ENCODE measurements at places on chromosomes 11 and 22.

DNA sequence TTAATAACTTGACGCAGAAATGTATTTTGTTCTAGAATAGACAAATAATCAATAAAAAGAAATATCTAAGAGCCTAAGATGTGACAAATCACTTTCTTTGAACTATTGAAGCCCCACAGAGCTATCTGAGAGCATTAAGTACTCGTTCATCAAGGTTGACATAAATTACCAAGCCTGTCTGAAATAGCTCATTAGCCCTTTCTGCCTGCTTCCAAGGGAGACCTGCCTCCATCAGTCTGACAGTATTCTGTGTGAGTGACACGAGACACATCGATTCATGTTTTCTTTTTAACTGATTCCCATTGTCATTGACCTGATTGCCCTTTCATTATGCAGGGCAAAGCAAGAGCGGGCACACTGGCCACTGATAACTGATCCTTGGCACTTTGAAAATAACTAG, 347.5 kb downstream of the KCNA4 start:
- no peak for DNase-seq

DNA sequence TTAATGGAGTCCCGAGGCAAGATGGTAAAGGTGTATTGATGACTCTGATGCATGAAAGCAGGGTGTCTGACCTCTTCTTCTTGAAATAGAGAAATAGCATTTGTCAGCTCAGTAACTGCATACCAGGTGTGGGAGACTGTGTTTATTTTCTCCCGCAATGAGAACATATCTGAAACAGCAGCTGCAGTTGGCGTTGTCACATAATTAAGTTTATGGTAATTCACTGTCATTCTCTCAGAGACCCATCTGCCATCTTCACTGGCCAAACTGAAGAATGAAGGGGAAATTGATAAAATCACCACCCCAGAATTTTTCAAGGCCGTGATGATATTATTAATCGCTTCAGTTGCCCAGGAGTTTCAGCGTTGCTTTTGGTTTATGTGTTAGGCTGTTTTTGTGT, 20.1 kb upstream of the MCHR1 start:
- no peak for DNase-seq

DNA sequence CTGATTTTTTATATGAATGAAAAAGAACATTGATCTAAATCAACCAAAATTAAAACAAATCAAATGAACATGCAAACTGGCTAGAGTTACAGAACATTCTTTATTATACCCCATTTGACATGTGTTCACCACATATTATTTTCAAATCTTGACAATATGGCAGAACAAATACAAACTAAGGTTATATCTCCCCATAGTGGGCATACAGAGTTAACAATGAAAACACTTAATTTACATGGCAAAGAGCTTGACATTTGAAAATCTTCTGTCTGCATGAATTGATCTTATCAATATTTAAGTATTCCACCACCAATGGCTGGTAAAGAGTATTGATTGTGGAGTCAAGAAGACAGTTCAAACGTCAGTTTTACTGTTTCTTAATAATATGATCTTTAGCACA, 197.9 kb upstream of the ANO3 start:
- DNase-seq, result no peak

DNA sequence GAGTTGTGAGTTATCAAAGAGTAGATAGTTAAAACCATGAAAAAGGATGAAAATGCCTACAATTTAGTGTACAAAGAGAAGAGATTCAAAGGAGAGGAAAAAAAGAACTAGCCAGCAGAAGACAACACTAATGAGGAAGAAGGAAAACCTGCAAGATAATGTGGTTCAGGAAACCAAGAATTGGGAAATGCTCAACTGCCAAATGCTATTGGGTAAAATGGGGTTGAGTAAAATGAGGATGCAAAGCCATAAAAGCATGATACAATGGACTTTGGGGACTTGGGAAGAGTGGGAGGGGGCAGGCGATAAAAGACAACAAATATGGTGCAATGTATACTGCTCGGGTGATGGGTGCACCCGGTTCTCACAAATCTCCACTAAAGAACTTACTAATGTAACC, 7.6 kb upstream of the OR52K2 start:
- DNase-seq, result no peak

- DNase-seq, result peak; percentile 5
These were observed 115.0 kb downstream of the MN1 start for GRCh38 chr22:27686534-27686933.

DNA sequence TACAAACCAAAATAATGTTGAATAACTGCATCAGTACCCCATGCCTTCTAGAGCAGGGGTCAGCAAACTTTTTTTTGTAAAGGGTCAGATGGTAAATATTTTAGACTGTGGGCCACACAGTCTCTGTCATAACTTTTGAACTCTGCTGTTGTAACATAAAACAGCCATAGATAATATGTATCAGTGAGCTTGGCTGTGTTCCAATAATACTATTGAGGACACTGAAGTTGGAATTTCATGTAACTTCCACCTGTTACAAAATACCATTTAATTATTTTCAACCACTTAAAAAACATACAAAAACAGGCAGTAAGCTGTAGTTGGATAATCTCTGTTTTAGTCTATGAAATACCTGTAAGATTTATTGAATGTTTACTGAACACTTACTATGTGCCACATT, 55.2 kb downstream of the PICALM start:
- DNase-seq, result no peak

DNA sequence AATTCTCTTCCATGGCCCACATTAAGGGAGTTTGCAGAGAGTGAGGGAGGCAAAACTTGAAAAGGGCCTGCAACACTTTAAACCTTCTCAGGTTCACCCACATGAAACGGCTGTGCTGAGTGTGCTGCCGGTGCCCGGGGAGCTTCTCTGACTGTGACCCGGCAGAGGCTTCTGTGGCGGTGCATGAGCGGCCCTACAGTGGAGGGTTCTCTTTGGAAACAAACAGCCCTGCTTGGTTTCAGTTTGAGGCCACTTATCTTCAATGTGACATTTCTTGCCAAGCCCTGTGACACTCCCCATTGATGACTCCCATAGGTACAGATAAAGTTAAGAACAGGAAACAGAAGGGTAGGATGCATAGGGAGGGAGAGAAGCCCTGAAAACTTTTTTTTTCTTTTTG, 31.8 kb downstream of the FAM118A start:
- no peak for DNase-seq

DNA sequence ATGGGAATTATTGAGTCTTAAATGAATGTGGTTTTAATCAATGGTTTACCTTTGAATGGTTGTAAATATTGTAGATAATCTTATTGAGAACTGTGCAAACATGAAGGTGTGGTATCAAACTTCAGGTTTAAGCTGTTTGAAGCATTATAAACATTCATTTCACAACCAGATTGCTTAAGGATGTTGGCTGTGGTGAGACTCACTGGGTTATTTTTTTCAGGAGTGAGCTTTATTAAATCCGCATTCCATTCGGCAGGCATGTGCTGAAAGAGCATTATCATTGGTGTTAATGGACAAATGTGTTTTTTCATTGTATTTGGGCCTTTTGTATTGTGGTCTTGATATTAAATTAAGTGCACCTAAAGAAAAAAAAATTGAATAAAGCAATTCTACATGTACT, 9.7 kb downstream of the MMP3 start:
- no peak for DNase-seq

GRCh38 chr11:61152816-61153592, 8.2 kb downstream of the VPS37C start:
- DNase-seq, result no peak

DNA sequence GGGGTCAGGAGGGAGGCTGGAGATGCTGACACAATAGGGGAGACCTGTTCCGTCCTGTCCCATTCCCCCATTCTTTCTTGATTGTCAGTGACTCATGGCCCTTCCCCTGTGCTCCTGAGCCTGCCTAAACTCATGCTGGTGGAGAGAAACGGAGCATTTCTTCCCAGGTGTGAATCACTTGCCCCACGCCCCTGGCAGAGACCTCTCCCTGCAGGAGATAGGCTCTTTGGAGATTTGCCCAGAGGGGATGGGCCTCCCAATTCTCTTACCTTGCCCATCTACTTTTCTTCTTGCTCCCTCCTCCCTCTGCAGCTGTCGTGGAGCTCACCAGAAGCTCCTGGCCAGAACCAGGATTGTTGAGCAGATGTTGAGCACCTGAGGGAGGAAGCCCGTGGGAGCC, 121.9 kb upstream of the OR9Q1 start:
- no peak for DNase-seq

DNA sequence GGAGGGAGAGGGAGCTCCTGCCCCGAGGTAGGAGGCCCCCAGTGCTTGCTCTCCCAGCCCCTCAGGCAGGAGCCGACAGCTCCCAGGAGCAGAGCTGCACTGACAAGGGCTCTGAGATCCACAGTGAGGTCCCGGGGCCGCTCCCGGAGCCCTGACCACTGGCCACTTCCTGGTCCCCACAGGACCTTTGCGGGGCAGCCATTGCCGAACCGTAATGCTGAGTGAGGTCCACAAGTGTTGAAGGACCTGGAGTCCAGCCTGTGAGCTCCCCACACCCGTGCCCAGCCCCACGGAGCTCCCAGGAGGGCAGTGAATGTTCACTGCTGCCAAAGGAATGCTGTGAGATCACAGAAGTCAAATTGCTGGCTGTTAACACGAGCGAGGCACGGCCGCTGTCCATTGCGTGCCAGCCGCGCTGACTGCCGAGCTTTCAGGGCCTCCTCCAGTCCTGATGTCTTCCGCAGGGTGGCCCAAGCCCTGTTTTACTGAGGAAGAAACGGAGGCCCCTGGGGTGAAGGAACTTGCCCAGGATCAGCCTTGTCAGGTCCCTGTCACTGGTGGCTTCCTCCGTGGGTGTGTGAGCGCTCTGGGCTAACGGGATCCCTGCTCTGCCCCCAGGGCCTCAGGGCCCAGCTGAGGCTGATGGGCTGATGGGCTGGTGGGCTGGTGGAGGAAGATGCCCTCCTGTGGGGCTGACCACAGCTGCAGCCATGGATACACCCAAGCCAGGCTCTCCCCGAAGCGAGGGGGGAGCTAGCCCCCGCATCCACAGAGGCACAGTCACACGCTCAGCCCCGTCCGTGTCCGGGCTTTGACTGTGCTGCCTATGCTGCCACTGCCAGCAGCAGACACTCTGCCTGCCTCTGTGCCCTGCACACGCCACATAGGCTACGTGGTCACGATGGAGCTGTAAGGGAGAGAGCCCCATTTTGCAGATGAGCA, 70.8 kb downstream of the WNT7B start:
- no peak for DNase-seq

DNA sequence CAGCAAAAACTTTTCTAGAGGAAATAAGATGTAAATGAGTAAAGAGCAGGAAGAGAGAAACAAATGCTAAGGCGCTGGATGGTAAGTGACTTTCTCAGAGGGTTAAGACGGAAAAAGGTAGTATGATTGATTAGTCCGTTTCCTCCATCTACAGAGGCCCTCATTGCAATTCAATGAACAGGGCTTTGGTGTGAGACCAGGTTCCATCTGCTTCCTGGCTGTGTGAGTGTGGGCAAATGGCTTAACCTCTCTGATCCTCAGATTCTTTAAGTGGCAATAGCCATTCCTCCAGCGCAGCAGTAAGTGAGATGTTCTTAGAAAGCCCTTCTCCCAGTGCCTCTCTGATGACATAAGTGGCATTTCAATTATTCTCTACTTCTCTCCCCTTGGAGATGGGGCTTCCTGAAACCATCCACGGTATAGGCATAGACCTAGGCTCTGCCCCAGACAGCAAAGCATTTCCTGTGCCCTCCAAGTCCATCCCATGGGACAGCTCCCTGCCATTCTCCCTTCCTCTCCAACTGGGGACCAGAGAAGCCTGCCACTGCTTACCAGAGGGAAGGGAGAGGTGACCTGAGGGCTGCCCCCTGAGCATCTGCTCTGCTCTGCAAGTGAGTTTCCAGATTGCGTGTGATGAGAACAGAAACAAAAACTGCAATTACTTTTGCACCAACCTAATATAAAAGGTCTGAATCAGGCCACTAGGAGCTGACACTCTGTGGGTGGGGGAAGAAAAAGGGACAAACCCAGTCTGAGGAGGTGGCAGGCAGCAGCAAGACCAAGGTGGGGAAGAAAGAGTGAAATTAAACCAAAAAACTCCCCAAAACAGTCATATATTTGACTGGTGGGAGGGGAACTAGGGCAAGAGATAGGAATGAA, 12.7 kb upstream of the CD44 start:
- DNase-seq, result no peak

GRCh38 chr11:1509626-1510255, 23.2 kb upstream of the MOB2 start:
- DNase-seq, result no peak

- DNase-seq, result no peak
These were observed 82.9 kb downstream of the CCDC34 start for GRCh38 chr11:27280140-27280539.

DNA sequence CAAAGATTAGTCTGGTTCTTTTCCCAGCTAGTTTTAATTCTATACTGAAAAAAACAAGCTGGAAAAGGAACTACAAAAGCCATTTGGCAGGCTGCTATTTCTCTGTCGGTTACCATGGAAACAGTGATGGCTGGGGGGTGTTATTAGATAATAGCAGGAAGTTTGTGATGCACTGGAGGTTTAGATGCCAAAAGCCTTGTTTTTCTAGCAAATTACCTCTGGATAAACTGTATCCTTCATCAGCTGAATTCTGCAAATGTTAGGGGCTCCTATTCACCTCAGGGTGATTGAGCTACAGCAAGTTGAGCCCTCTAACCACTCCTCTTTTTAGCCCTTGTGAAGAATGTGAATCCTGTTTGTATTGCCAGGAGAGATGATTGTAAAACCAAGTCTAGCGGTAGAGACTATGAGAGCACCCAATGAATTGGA, 25.2 kb downstream of the ALKBH3 start:
- DNase-seq, result peak; percentile 59
